Heart left ventricle (tissue), 16 donors: ENCODE measurements at places on chromosomes 1 and 21.

- DNase-seq, result no peak
- no peaks in the 10 kb centered on the region for H3K36me3 ChIP-seq
- no peaks in the 10 kb centered on the region for H3K4me1 ChIP-seq
Observed at GRCh38 chr1:60118085-60118484, 44.5 kb upstream of the C1orf87 start.

GRCh38 chr21:14215971-14216641 lies at the start of gene RBM11:
RBM11 (plus strand) TSS chr21:14216157; CDS start chr21:14216187, 30 bp downstream.
- H3K4me1 ChIP-seq, result no peaks in the 10 kb centered on the region
- peak; percentile 33 for DNase-seq
- H3K27me3 ChIP-seq, result peaks cover 8% of the 10 kb centered on the region
- H3K4me3 ChIP-seq, result peak within 1 kb of the TSS; percentile 61

- no peaks in the 10 kb centered on the region for H3K27me3 ChIP-seq
- H3K4me3 ChIP-seq, result no peak overlapping the region
- DNase-seq, result no peak
- peak overlapping the region; percentile 74 for H3K27ac ChIP-seq
- peaks cover 55% of the 10 kb centered on the region for H3K4me1 ChIP-seq
- H3K36me3 ChIP-seq, result no peaks in the 10 kb centered on the region
Observed at GRCh38 chr1:117670976-117671780, 65.3 kb downstream of the TENT5C start.

DNA sequence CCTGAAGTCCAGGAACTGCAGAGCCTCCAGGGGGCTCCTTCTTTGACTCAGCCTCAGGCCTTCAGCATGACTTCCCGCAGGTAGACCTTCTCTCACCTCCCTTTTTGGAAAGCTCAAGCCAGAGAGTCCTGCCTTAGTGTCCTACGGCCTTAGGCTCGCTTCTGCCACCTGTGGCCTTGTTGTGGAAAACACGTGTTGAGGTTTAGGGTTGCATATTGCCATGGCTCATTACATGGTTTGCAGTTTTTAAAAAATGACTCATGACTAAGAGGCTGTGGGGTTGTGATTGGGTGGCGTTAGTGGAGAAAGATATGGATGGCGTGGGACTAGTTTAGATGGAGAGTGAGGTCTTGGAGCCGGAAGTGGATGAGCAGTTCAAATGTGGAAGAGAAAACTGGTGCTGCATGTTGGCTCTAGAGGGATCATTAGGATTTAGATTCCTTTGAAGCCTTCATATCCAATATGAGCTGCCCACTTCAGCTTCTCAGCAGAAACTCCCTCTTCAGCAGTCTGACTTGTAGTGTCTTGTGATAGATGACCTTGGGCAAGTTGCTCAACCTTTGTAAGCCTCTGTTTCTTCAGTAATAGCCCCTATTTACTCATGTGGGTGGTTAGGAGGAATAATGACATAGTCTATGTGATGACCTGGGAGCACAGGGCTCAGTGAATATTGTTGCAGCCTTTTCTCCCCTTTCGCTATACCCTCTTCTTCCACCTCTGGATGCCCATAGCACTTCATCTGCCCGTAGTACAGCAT lies 6.5 kb upstream of the FGGY start:
- H3K36me3 ChIP-seq, result no peaks in the 10 kb centered on the region
- H3K4me1 ChIP-seq, result no peaks in the 10 kb centered on the region
- no peak overlapping the region for H3K27ac ChIP-seq
- no peak overlapping the region for H3K4me3 ChIP-seq
- no peak for DNase-seq

GRCh38 chr21:45572783-45573451 lies 30.7 kb upstream of the SLC19A1 start:
- peaks cover 7% of the 10 kb centered on the region for H3K27me3 ChIP-seq
- H3K4me1 ChIP-seq, result no peaks in the 10 kb centered on the region
- H3K27ac ChIP-seq, result no peak overlapping the region
- DNase-seq, result no peak
- H3K36me3 ChIP-seq, result no peaks in the 10 kb centered on the region

DNA sequence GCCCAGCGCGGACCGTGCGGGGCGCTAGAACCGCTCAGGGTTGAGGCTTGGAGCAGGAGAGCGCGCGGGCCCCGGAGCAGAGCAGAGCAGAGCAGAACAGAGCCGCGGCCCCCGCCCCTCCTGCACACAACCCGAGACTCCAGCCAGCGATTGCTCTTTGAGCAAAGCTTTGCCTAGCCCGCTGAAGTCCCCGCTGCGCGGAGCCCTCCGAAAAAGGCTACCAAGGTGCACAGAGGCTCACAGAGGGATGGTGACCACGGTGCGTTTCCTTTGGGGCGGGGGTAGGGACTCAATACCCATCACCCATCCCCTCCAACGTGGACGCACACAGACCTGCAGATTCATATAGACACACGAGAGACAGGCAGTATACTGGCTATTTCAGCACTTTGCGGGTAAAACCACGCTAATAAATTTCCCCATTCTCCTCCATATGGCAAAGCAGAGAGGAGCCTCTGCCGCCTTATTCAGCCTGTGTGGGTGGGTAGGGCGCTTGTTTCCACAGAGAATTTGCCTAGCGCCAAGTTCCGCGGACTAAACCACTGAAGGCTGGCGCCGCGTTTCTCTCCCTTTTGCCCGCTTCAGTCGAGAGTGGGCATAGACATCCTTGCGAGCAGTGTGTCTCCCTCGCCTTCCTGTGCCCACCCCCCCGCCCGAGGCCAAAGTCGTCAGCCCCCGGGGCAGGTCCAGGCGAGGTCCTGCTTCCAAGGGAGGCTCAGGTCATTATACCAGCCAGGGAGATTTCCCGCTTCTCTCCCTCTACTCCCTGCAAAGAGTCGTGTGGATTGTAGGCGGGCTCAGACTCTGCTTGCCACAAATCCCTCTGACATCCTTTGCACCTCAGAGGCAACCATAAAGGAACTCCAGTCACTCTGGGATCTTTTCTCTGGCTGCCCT lies 8.5 kb downstream of the HLX start:
- H3K4me1 ChIP-seq, result peaks cover 25% of the 10 kb centered on the region
- H3K27ac ChIP-seq, result no peak overlapping the region
- H3K4me3 ChIP-seq, result no peak overlapping the region

DNA sequence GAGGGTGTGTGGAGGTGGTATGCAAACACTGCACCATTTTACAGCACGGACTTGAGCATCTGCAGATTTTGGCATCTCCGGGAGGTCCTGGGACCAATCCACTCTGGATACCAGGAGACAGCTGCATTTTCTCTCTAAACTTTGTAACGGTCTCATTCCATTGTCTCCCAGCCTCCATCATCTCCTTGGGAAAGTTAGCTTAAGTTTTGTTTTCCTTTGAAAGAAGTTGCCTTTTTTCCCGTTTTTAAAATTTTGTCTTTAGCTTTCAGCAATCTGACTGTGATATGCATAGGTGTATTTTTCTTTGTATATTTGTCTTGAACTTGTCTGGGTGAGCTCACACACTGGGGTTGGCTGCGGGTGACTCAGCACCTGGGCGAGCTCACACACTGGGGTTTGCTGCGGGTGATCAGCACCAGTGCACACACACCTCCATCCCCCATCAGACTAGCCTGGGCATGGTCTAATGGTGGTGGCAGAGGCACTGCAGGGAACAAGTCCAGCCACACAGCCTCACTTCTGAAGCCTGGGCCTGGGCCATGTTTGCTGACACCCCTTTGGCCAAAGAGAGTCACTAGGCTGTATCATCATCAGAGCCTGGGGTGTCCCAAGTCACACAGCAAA lies 32.1 kb upstream of the COL18A1 start:
- H3K4me3 ChIP-seq, result no peak overlapping the region
- H3K27ac ChIP-seq, result no peak overlapping the region
- H3K36me3 ChIP-seq, result no peaks in the 10 kb centered on the region
- no peaks in the 10 kb centered on the region for H3K27me3 ChIP-seq
- peaks cover under 1% of the 10 kb centered on the region for H3K4me1 ChIP-seq
- no peak for DNase-seq

DNA sequence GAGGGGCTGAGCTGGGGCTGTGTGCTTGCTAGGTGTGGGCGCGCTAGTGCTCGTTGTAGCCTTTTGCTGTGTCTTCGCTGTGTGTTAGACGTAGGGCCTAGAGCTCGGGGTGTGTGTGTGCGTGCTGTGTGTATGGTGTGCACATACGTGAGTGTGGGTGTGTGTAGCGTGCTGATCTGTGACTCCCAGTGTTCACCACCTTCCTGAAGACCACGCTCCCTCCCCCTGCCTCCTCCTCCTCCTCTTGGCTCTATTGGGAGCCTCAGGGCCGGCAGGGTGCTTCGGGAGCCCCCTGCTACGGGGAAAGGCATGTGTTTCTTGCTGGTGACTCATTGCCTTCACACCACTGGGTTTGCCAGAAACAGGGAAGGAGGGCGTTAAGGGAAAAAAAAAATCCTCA lies 9.4 kb upstream of the KCNC4 start:
- H3K4me3 ChIP-seq, result no peak overlapping the region
- no peak overlapping the region for H3K27ac ChIP-seq
- DNase-seq, result no peak
- H3K4me1 ChIP-seq, result no peaks in the 10 kb centered on the region
- no peaks in the 10 kb centered on the region for H3K27me3 ChIP-seq
- no peaks in the 10 kb centered on the region for H3K36me3 ChIP-seq

- H3K4me3 ChIP-seq, result no peak overlapping the region
- DNase-seq, result no peak
- H3K36me3 ChIP-seq, result peaks cover 23% of the 10 kb centered on the region
- H3K4me1 ChIP-seq, result no peaks in the 10 kb centered on the region
- no peak overlapping the region for H3K27ac ChIP-seq
- H3K27me3 ChIP-seq, result no peaks in the 10 kb centered on the region
Observed at GRCh38 chr1:213089924-213090677, 39.1 kb downstream of the RPS6KC1 start.

- no peaks in the 10 kb centered on the region for H3K4me1 ChIP-seq
- no peaks in the 10 kb centered on the region for H3K27me3 ChIP-seq
- no peak for DNase-seq
Observed at GRCh38 chr21:29546071-29546470, 247.3 kb downstream of the BACH1 start.

DNA sequence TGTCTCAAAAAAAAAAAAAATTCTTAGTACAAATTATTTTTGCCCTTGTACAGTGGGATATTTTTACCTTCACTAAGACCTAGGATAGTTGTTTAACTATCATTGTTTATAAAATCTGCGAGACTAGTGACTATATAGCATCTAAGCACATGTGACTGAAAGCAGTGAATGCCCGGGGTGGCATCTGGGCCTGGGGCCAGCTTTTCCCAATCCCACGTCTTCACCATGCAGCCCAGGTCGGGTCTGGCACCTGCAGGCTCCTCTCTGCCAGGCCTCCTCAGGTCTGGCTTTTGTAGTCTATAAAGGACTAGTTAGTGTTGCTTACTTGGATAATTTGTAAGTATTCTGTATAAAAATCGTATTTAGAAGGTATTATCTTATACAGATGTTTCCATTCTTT lies 40.8 kb downstream of the CBS start:
- no peak for DNase-seq
- H3K27me3 ChIP-seq, result no peaks in the 10 kb centered on the region

DNA sequence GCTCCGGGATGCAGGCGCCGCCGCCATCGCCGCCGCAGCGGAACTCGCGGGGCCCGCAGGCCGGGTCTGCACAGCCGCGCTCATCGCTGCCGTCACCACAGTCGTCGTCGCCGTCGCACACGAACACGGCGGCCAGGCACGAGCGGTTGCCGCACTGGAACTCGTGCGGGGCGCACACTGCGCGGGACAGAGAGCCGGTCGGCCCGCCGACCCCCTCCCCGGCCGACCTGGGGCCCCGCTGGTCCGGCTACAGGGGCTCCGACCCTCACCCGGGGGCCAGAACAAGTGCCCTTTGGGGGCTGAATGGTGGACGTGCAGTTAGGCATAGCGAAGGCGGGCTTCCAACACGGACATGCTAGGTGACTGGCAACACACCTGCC lies 38.6 kb upstream of the MAGOH start:
- no peak for DNase-seq
- H3K27me3 ChIP-seq, result no peaks in the 10 kb centered on the region
- no peak overlapping the region for H3K27ac ChIP-seq
- no peaks in the 10 kb centered on the region for H3K36me3 ChIP-seq
- no peak overlapping the region for H3K4me3 ChIP-seq
- H3K4me1 ChIP-seq, result no peaks in the 10 kb centered on the region

DNA sequence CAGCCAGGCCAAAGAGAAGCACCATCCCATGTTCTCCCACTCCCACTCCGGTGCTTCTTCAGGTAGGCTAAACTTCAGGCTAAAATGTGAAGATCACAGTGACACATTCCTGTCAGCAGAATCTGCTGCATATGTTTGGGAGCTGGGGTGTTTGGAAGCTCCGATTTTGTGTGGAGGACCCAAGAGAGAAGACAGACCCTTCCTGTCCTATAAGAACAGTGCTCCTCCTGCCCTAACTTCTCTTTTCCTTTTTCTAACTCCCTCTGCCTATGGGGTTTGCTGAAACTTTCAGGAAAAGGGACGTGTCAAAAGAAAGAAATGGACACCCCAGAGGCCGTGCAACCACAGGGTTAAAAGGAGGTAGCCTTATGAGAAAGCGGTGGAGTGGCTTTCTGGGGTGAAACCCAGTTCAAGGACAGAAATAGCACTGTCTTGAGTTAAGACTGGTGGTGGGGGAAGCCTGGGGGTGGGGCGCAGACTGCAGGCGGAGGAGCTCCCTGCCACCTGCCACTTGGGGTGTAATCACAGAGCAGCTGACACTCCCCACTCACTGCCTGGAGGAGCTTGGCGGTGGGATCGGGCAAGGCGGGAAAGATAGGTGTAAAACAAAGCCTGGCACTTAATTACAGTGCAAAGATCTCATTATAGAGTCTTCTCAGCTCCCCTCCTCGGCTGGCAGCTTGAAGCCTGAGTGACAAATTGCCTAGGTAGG lies 645 bp upstream of the TLR5 start:
- no peaks in the 10 kb centered on the region for H3K36me3 ChIP-seq
- peaks cover 7% of the 10 kb centered on the region for H3K4me1 ChIP-seq
- H3K27me3 ChIP-seq, result no peaks in the 10 kb centered on the region
- H3K4me3 ChIP-seq, result no peak overlapping the region
- peak overlapping the region; percentile 47 for H3K27ac ChIP-seq
- peak; percentile 32 for DNase-seq

GRCh38 chr1:913491-914130 lies 10.1 kb upstream of the SAMD11 start:
- peak; percentile 46 for DNase-seq
- H3K27ac ChIP-seq, result no peak overlapping the region
- H3K27me3 ChIP-seq, result peaks cover 13% of the 10 kb centered on the region
- H3K4me1 ChIP-seq, result no peaks in the 10 kb centered on the region
- no peaks in the 10 kb centered on the region for H3K36me3 ChIP-seq

DNA sequence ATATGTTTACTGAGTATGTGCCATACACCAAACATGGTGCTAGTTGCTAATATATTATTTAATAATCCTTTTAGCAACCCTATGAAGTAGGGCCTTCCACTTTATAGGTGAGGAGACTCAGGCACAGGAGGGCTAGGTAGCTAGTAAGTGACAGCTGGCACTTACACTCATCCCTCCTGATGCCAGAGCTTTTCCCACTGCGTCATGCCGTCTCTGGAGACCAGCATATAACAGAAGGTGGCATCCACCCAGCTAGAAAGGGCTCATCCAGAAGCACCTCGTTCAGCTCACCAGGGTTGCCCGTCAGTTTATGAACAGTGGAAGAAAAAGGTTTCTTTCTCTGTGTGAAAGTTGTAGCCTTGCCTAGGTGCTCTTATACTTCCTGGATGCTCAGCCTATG lies 108.9 kb downstream of the NOS1AP start:
- no peak overlapping the region for H3K4me3 ChIP-seq
- no peaks in the 10 kb centered on the region for H3K36me3 ChIP-seq
- no peaks in the 10 kb centered on the region for H3K27me3 ChIP-seq
- peaks cover 8% of the 10 kb centered on the region for H3K4me1 ChIP-seq
- H3K27ac ChIP-seq, result no peak overlapping the region
- DNase-seq, result no peak
